Activated T-helper 1 cell treated with anti-CD3 and anti-CD28 coated beads, Interleukin-2, amount 50 U/mL, for 16 hours (primary cell): ENCODE measurements at places on chromosomes 5 and 9.

DNA sequence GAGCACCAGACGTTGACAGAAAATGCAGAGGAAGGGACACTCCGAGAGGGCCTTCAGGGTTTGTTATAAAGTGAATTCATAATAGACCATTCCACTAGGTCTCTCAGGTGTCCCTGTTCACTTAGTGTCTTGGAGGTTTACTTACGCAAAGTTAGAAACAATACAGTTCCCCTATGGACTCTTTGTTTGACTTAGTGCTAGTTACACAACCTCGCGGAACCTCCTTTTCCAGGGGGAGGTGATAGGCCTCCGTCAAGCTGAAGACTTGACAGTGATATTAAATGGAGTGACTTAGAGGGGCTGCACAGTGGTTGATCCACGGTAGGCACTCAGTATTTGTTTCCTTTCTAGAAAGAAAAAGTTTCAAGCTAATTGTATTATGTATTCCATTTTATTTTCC is 1.3 kb downstream of the CCT5 start:
- no peak for DNase-seq

DNA sequence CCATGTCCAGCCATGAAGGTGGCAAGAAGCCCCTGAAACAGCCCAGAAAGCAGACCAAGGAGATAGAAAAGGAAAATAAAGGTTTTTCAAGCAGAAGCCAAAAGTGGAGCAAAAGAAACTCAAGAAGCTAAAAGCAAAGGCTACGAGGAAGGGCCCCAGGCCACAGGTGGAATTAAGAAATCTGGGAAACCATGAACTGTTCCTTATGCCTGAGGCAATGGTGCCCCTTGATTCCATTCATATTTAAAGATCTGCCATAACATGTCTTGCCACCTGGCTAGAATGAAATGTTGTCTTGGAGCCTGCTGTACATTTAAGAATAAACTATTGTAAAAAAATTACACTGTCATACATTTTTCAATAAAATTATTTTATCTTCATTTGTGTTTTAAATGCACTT is 59.5 kb upstream of the TARS1 start:
- no peak for DNase-seq

DNA sequence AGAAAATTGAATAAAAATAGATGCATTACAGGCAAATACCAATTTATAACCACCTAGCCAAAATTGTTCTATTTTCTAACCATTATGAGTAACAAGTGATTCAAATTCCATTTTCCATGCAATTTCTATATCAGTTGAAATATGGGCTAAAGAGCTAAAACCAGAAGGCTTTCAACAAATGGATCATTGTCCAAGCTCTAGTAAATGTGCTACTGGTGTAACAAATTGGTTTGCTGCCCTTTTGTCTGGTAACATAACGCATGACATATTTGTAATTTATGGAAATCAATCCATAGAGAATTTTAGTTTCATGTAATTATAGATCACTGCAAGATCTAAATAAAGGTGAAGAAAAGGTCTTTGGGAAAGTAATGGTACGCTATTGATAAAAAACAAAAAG is 708.0 kb upstream of the GRAMD2B start:
- no peak for DNase-seq

- DNase-seq, result no peak
These were observed 13.5 kb downstream of the SH3TC2 start for GRCh38 chr5:149049371-149049781.

DNA sequence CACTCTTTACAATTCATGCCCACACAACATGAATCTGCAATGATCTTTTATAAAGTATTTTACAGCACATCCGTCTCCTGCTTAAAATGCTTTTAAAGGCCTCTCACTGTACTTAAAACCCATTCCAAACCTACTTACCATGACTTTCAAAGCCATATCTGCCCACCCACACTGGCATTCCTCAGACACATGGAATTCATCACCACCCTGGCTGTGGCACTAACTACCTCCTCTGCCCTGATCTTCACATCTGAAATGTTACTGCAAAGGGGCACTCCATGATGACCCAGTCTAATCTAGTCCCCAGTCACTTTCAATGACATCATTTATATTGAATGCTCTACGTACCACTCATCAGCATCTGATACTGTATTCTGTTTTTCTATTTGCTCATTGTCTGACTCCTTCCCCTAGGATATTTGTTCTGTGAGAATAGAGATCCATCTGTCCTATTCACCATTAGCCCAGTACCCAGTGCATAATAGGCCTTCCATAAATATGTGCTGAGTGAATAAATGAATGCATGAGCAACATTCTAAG is 193.2 kb upstream of the KIF2A start:
- no peak for DNase-seq

DNA sequence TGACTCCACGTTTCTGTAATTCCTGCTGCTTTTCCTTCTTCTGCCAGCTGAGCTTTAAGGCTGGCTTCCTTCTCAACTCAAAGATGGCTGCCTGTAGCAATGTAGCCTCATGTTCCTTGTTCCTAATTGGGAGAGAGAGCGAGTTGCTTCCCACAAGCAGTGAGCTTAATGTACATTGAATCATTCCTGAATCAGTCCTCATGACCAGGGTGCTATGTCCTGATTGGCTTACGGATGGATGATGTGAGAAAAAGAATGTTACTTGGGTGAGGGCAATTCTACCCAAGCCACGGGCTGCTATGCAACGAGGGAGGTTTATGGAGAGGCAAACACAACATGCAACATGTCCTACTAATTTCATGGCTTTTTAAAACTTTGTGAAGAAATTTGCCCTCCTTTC is 356.2 kb downstream of the RASEF start:
- DNase-seq, result no peak

DNA sequence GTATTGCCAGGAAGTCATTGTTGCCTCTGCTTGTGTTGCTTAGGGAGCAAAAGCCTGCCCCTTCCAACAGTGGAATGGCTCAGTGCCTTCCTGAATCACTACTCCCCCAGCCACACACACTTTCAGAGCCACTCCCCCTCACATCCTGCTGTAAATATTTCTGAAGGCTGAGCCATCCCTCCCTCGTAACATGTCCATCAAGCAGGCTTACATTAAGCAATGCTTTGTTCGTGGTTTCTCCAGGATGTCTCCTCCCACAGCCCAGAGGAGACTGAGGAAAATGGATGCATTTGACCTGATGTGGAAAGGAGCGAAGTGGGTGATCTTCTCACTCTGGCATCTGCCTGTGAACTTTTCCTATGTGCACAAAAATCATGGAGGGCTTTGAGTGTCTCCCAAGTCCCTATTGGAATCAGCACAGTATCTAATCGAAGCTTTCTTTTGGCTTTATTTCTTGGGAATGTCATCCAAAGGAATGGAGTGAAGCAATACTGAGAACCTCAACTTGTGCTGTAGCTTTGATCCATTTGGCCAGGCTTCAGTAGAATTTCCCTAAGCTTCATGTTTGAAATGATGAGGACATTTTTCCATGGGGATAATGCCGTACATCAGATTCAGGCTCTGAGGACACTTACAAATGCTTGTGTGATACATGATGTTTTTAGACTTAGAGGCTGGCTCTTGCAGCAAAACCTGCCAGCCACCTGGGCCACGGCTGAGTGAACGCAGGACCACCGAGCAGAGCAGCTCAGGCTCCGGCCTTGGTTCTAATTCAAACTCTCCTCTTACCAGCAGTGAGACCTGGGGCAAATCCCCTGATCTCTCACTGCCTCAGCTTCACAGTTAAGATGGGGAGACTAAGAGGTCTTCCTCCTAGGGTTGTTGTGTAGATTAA is 389.1 kb downstream of the ENC1 start:
- no peak for DNase-seq

DNA sequence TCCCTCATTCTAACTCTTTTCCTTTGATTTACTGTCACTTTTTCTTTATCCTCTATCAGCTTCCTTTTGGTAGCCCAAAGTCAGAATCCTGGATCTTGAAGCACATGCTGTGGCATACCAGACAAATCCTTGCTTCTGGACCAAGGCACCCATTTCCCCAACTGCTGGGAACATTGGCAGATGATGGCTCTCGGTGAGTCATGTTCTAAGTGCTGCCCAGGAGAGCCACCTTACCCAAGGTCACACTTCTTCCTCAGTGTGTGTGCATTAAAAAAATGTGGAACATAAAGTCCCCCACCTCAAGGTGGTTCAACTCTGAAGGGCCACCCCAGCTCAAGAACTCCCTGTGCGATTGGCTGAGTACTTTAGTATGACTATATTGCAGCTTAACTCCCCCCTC is 141.4 kb upstream of the PUM3 start:
- DNase-seq, result no peak

DNA sequence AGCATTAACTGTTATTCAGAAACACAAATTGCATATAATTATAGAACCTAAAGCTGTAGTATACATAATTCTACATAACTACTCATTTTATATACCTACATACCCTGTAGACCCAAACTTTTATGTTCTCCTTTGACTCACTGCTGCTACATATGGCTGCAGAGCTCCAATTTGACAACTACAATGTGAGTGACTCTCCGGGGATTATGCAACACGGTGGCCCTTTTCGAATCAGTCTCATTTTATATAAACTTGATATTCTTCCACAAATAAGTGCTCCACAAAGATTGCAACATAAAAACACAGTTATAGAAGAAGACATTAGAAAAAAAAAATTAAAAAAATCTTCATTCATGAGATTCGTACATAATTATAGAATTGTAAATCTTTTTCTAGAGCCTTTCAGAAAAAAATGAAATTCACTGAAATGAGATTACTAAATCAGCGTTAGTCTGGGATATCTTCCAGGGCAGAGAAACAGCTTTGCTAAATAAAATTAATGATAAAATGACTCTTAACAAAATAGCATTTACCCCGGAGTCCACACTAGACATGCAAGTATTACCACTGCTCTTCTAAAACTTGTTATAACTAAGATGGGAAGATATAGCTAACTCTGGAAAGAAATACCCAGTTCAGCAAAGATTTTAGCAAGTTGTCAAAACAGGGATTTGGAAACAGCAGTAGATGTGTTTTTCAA is 52.6 kb downstream of the SRFBP1 start:
- DNase-seq, result no peak

DNA sequence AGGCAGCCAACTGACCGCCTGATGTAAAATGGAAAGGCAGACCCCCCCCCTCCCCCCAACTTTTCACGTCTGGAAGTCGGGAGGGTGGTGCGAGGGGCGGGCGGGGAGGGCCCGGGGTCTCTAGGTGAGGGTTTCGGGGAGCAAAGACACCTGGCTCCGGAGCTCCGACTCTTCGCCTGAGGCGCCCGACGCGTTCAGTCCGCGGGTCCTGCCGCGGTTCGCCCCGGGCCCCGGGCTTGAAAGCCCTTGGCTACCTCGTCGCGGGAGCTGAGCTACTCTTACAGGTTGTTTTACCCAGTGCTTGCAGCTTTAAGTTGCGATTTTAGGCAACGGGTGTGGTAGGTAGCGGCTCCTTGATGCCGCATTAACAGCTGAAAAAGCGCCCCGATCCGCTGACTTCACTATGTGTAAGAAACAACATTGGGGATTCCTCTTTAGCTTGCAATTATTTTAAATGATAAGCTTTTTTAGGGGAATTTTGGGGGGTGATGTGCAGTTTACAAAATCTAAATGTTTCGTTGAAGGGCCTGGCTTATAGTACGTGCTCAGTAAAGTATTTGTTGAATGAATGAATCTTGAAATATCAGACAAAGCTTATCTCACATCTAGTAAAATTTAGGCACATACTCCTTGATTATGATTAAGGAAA is 722 bp downstream of the CDC42SE2 start:
- no peak for DNase-seq

- no peak for DNase-seq
These were observed 151.5 kb upstream of the NR3C1 start for GRCh38 chr5:143554918-143555477.

DNA sequence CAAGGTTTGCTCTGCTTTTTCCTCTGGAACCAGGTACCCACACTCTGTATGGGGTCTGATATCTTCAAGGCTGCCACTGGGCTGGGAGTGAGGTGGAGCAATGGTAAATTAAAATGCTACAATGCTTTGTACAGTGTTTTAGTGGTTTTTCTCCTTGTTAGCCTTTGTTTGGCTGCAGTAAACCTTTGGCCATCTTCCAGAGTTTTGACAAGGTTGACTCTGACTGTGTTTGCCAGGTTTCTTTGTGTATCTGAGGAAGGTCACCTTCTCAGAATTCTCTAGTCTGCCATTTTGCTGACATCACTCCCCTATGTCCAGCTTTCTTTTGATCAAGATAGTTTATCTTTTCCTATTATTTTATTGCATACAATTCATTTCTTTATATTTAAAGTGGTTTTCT is 11.2 kb downstream of the SPATA31D1 start:
- no peak for DNase-seq

- DNase-seq, result no peak
These were observed 930 bp downstream of the ANKS6 start for GRCh38 chr9:98795295-98795955.
